ENCODE measurements at places on chromosomes 6 and 20.

- DNase-seq = no peak
Measured at GRCh38 chr6:10894958-10895357, 8.1 kb downstream of the SYCP2L start.

DNA sequence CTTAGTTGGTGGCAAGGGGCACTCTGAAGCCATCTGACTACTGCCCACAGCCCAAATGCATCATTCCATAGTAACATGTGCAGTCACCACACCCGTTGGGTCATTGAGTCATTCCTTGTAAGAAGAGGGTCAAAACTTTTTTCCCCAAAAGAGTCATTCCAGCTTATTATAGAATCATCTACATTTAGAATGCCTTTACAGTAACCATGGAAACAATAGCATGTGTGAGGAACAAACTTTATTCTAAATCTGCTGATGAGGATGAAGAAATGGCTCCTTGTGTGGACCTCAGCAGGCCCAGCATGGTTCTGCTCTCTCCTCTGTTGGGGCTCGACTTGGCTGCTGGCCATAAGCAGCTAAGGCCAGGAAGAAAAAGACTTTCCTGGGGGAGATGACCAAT is 111.2 kb upstream of the PTPRT start:
- no peak for DNase-seq

- DNase-seq = no peak
Measured at GRCh38 chr6:112576423-112576822, 229.3 kb downstream of the RFPL4B start.

- no peak for DNase-seq
Measured at GRCh38 chr6:14035071-14035847, 82.3 kb upstream of the CD83 start.

- DNase-seq = no peak
Measured at GRCh38 chr20:19185083-19185482, 27.4 kb upstream of the SLC24A3 start.

Measured in NCI-H2227 treated with DMSO at 0.1 percent for 48 hours (cell line).